Stimulated activated CD4-positive, alpha-beta T cell treated with anti-CD3 and anti-CD28 coated beads, TNF-alpha, amount 100 ng/mL, for 24 hours (primary cell): ENCODE measurements at places on chromosomes 2 and 18.

DNA sequence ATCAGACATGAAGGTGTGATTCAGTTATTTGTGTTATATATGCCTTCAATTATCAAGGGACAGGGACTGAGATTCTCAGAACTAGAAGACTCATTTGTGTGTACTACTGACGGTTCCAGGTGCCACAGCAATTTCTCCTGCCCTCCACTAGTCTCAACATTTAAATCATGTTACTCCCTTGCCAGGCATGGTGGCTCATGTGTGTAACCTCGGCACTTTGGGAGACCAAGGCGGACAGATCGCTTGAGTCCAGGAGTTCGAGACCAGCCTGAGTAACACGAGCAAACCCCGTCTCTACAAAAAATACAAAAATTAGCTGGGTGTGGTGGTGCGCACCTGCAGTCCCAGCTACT is 1.1 kb downstream of the CNDP2 start:
- DNase-seq = no peak

DNA sequence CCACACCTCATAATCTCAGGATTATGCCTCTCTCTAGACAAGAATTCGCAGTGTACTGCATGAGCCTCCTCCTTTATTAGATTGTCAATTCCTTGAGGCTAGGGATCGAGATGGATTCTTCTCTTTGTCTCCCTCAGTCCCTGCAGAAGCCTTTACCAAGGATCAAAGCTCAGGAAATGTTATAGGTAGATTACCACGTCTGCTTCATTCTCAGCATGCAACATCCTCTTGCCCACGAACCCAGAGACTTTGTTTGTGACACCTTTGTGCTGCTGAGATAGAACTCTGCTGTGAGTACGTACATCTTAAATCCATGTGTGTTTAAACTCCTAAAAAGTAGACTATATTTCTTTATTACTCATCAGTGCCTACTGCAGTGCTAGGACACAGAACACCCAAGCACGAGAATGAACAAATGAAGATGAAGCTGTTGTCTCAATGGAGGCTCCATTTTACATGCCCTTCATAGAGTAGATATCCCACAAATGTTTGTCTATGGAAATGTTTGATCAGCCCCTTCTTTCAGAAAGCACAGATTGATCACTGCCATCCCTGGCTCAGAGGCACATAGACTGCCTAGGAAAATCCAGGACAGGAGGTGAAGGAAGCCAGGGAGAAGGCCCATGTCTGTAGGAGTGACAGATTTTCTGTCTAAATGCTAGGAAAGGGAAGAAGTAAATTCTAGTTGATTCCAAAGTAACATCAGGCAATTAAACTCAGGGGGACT is 98.8 kb upstream of the KLHL29 start:
- DNase-seq = no peak

- DNase-seq = no peak
Measured at GRCh38 chr2:188381614-188382013, 89.9 kb downstream of the GULP1 start.

- DNase-seq = no peak
Measured at GRCh38 chr2:45533771-45534170, 77.3 kb downstream of the SRBD1 start.

GRCh38 chr2:57882895-57883515 is 163.6 kb upstream of the VRK2 start:
- DNase-seq = no peak

DNA sequence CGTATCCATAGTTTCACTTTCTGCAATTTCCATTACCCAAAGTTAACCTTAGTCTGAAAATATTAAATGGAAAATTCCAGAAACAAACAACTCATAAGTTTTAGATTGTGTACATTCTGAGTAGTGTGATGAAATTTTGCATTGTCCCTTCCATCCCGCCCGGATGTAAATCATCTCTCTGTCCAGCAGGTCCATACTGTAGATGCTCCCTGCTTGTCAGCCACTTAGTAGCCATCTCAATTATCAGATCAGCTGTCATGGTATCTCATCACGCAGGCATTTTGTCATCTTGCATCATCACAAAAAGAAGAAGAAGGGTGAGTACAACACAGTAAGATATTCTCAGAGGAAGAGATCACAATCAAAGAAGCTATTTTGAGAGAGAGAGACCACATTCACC is 185.0 kb upstream of the STK17B start:
- DNase-seq = no peak

- DNase-seq = no peak
Measured at GRCh38 chr2:88133875-88134274, 6.0 kb upstream of the FABP1 start.

DNA sequence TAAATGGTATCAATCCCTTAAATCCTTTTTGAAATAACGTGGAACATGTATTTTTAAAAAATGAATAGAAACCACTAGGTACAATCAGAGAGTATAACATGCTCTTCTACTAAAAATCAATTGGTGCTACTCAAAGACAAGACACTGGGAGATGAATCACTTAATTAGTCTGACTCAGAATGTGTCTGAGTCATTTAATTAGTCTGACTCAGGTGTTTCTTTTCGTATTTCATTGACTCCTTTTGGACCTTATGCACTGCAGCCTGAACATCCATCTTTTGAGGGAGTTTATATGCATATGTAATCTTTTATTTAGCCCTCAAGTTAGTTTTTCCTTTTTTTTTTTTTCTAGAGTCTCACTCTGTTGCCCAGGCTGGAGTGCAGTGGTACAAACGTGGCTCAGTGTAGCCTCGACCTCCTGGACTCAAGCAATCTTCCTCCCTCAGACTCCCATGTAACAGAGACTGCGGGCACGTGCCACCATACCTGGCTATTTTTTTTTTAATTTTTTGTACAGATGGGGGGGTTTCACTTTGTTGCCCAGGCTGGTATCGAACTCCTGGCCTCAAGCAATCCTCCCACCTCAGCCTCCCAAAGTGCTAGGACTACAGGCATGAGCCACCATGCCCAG is 26.5 kb downstream of the PPP4R3B start:
- no peak for DNase-seq

DNA sequence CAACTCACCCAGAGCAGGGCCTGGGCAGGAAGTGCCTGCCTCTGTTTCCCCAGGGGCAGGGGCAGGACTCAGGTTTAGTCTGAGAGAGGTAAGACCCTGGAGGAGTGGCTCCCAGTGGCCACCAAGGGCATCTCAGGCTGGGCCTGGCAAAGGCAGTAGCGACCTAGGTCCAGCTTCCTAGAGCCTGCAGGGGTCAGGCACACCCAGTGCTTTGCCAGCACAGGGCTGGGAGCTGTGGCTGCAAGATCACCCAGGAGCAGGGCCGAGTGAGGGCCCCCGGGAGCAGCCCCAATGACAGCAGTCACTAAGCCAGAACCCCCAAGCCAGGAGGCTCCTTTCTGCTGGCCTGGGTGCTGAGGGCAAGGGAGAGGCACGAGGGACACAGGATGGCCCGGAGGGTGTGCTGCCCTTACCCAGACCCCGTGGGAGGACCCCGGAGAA is 8.8 kb upstream of the DUSP2 start:
- no peak for DNase-seq

- no peak for DNase-seq
Measured at GRCh38 chr2:42513252-42513918, 19.6 kb upstream of the KCNG3 start.

GRCh38 chr2:205590759-205591158 is 91.5 kb upstream of the NRP2 start:
- no peak for DNase-seq

- DNase-seq = peak; percentile 66
Measured at GRCh38 chr2:195535911-195536522, 121.0 kb upstream of the SLC39A10 start.

GRCh38 chr18:77249569-77250500 is at the start of gene GALR1:
TSS of gene GALR1 (plus strand) at chr18:77249848. CDS start at chr18:77250549, 701 bp downstream.
- peak; percentile 1 for DNase-seq

- DNase-seq = no peak
Measured at GRCh38 chr2:62475172-62476011, 30.6 kb downstream of the TMEM17 start.

GRCh38 chr2:23402205-23402740 is 17.3 kb downstream of the KLHL29 start:
- DNase-seq = no peak

DNA sequence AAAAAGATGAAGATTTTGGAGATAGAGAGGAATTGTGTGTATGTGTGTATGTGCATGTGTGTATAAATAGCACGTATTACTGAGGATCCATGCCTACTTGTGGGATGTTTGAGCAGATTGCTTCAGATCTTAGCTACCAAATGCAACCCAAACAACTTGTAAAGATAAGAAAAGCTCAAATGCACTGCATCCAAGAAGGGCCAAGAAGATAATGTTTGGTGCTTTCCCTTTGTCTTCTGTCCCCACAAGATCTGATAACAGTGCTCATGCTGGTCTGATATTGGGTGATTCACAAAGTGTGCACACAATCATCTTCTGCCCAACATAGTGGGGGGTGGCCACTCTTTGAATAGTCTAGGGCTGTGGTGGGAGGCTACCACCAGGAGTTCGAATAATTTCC is 284.8 kb upstream of the CYRIA start:
- DNase-seq = no peak

DNA sequence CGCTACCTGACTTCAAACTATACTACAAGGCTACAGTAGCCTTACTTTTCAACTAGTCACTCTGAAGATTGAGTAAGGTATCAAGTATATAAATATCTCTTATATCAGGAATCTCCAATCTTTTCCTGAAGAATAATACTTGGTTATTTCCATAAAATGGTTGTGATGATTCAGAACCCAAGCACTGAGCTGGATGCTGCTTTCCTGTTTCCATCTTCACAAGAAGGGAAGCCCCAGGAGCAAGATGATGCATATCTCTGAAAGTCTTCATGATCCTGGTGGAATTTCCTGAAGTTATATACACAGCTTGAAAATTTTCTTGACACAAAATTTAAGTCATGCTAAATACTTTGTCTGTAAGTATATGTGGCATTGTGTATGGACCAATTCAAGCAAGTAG is 243.9 kb upstream of the TANK start:
- DNase-seq = no peak

DNA sequence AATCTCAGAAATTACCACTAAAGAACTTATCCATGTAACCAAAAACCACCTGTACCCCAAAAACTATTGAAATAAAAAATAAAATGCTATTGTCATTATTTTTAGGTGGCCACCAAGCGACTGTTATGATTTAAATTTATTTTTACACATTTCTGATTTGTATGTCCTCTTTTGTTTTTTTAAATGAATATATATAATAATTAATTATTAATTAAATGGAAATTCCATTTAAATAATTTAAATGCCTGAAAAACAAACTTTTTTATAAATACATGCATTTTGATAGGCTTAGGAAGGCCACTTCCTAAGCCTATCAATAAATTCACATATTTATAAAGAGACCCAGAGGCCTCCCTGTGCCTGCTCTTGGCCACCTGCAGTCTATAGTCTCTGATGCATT is 52.2 kb downstream of the CYB5A start:
- no peak for DNase-seq

DNA sequence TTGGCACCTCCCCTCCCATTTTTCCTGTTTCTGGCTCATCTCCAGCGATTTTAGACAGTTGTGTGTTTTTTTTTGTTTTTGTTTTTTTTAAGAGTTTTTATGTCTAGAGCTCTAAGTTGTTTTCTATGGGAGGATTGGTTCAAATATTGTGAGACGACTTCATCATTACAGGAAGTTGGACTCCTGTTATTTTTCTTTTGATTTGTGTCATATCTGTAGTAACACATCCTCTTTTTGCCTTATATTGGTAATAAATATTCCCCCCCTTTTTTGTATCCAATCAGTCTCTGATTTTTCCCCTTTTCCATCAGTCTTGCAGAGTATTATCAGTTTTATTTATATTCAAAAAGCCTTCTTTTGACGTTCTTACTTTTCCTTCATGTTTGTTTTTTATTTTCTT is 89.0 kb downstream of the KIAA1328 start:
- no peak for DNase-seq

DNA sequence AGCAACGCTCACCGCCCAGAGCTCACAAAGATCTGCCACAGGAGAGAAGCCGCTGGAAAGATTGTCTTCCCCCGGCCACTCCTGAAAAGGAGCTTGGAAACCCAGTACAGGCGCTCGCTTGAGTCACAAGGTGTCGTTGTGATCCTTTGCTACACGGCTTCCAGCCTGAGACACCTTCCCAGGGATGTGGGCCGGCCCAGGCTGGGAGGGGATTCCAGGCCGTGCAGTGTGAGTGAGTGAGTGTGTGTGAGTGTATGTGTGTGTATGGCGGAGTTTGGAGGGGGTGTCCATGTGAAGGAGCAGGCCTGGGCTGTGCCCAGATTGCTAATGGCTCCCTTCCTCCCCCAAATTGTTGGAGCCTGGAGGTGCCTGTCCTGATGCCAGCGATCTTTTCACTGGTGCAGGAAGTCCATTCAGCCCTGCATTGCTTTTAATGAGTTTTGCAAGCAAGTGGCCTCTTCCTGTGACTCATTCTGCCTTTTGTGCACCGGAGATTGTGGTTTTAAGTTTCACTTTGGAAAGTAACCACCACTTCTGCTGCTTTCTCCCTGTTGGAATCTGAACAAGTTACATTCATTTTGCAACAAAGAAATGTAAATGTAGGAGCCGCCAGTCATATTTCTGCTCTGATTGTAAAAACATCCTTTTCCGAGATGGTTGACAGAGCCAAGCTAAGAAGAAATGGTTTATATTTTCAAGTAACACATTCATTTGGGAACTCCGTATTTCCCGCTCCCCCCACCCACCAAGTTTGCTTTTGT is 83.7 kb downstream of the LPIN1 start:
- DNase-seq = peak; percentile 31

GRCh38 chr2:178886006-178886405 is 78.8 kb upstream of the TTN start:
- DNase-seq = no peak

- no peak for DNase-seq
Measured at GRCh38 chr2:66481100-66481549, 46.2 kb downstream of the MEIS1 start.

- no peak for DNase-seq
Measured at GRCh38 chr18:10453806-10454680, at the start of gene APCDD1. TSS of gene APCDD1 (plus strand) at chr18:10454635. CDS start at chr18:10454982, 347 bp downstream.

DNA sequence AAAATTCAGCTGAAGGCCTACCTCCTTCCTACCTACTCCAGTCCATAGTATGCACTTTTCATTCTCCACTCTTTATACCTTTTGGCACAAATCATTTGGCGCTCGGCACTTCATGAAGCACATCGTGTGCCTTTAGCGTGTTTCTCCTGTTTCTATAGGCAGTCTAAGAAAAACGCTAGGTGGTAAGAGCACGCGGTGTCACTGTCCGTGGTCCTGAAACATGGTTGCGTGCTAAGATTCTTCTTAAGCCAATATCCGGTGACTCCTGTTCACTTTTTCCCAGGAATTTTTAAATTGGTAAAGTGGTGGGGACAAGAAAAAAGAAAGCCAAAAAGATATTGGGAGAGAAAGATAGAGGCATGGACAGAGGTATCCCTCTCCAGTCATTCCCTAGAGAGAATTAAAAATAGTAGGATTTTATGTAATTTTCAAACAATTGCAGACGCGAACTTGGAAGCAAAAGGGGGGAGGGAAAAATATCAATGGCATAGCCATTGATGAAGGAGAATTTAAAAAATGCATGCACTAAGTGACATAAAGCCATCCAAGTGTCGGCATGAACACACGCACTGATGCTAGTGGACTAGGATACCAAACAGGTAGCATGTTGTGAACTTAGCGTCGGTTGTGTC is 1.4 kb upstream of the CTNNA2 start:
- DNase-seq = no peak

GRCh38 chr18:58190842-58191530 is 147.0 kb downstream of the NEDD4L start:
- DNase-seq = no peak
